Naive thymus-derived CD4-positive, alpha-beta T cell (primary cell): ENCODE measurements at places on chromosomes 1 and 21. TPM values are rescaled to one million over a fixed set of nuclear protein-coding genes. Genes with fewer than 3 reads are reported as not detected.

JAM2 gene
- total RNA-seq = not detected

FMO3 gene
- not detected for total RNA-seq

GPR37L1 gene
- total RNA-seq = not detected

MAP1LC3C gene
- total RNA-seq = not detected in 2 replicates

TLR5 gene
- total RNA-seq = 0.10 TPM in 1 of 2 replicates, not detected in the other

LRRC71 gene
- not detected for total RNA-seq

TINAGL1 gene
- not detected for total RNA-seq

CYP2J2 gene
- 1.1 TPM for total RNA-seq

PKLR gene
- not detected for total RNA-seq

EDEM3 gene
- total RNA-seq = 55.9 TPM

RCSD1 gene
- total RNA-seq = 75.0 TPM

ANGPTL1 gene
- not detected for total RNA-seq

C1orf216 gene
- total RNA-seq = 5.5 TPM

OR10K2 gene
- total RNA-seq = not detected

TNFRSF14 gene
- 248 and 253 TPM in 2 replicates for total RNA-seq

G0S2 gene
- total RNA-seq = 128 TPM

SYNC gene
- total RNA-seq = not detected

RHD gene
- 0.27 TPM for total RNA-seq

IGSF3 gene
- total RNA-seq = not detected

NBPF11 gene
- total RNA-seq = 14.4 and 15.2 TPM in 2 replicates

SIM2 gene
- not detected for total RNA-seq

NLRP3 gene
- total RNA-seq = 4.6 TPM

KISS1 gene
- 0.61 TPM for total RNA-seq

OLIG2 gene
- total RNA-seq = not detected

ZBTB37 gene
- total RNA-seq = 21.7 TPM

TCEA3 gene
- total RNA-seq = 54.2 TPM

ZMYM4 gene
- total RNA-seq = 40.3 TPM
